Esophagus mucosa (tissue), 1 donor: ENCODE measurements at places on chromosomes 5 and 9. TPM values are rescaled to one million over a fixed set of nuclear protein-coding genes. Genes with fewer than 3 reads are reported as not detected.

KIAA0825 gene
- 2.2 TPM for total RNA-seq

BTNL8 gene
- total RNA-seq = not detected

SHISAL2B gene
- total RNA-seq = not detected

SIT1 gene
- total RNA-seq = 0.44 TPM

IFNA2 gene
- not detected for total RNA-seq

CDKN2A gene
- 7.7 TPM for total RNA-seq

NIM1K gene
- not detected for total RNA-seq

SOHLH1 gene
- total RNA-seq = not detected

LAMC3 gene
- 0.52 TPM for total RNA-seq

TAF1L gene
- total RNA-seq = not detected

BSPRY gene
- total RNA-seq = 37.6 TPM

DOCK8 gene
- total RNA-seq = 11.4 TPM

CXXC5 gene
- total RNA-seq = 22.6 TPM

GABRA6 gene
- not detected for total RNA-seq

KCNT1 gene
- not detected for total RNA-seq

TAF11L13 gene
- not detected for total RNA-seq

HACD4 gene
- 1.6 TPM for total RNA-seq

EPB41L4A gene
- total RNA-seq = 35.1 TPM

P4HA2 gene
- 19.0 TPM for total RNA-seq

MAMDC4 gene
- total RNA-seq = 1.3 TPM

CCL19 gene
- 5.1 TPM for total RNA-seq

MLANA gene
- not detected for total RNA-seq

PPP3R2 gene
- not detected for total RNA-seq

ASS1 gene
- 101 TPM for total RNA-seq
